Effector CD4-positive, alpha-beta T cell (primary cell): ENCODE measurements at places on chromosomes 2 and 18.

DNA sequence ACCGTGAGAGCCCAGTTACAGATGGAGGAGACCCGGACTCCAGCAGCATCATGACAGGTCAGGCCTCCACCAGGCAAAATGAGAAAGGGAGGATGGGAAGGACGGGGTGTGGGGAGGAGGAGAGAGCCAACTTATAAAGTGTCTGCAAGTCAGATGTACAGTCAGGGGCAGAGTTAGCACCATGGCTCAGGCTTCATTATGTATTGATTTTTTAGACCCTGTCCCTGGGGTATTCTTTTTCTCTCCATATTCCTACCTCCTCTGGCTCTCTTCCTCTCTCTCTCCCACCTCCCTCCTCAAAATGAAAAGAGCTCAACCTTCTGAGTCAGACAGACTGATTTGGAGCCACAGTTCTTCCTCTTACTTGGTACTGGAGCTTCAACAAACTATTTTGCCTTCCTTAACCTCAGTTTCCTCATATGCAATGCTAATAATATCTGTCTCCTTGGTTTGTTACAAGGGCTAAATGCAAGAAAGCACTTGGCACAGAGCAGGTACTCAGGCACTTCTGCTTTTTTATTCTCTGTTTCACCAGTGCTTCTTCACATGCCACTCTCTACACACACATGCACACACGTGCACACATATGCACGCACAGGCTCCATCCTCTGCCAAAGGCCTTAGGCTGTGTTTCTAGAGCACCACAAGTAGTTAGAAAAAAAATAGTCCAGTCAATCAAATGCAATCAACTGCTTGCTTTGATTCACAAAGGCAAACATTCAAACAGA, 92.3 kb upstream of the PKDCC start:
- no peak for DNase-seq

GRCh38 chr18:40469851-40470250, 1485.2 kb upstream of the PIK3C3 start:
- no peak for DNase-seq

GRCh38 chr2:102764083-102764482, 2.3 kb downstream of the TMEM182 start:
- no peak for DNase-seq

- no peak for DNase-seq
These were observed 235.4 kb downstream of the CELF4 start for GRCh38 chr18:37330173-37330572.

- DNase-seq: no peak
These were observed 22.5 kb upstream of the REL start for GRCh38 chr2:60858897-60859311.

- no peak for DNase-seq
These were observed 10.4 kb downstream of the PELI1 start for GRCh38 chr2:64133828-64134227.

- no peak for DNase-seq
These were observed 166.8 kb downstream of the CAMKMT start for GRCh38 chr2:44528595-44528994.

DNA sequence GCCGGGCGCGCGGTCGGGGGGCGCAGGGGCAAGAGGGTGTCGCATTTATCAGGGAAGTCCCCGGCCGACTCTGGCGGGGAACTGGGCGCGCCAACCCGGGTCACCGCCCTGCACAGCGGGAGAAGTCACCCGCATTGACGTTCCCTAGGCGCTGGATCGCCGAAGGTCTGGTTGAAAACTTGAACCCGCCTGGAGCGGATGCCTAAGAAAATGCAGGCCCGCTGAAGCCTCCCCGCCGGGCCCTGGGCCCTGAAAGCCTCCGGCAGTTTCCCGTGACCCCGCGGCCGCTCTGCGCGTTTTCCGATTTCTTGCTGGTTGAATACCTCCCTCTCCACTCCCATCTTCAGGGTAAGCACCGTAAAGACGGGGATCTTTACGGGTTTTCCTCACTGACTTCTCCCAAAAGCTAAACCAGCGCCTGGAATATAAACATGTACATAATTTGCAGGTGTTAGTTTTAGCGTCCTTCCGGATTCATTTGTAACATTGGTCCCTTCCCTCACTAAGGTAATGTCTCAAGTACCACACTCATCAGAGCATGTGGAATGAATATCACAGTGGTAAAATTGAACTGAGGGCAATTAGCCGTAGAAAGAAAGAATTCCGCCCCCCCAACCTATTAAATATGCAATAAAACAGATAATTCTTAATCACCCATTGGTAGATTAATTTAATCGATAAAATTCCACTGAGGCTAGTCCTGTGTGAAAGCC, 675 bp upstream of the SPIRE1 start:
- DNase-seq: peak; percentile 8

GRCh38 chr2:25079050-25079635, 37.3 kb downstream of the EFR3B start:
- no peak for DNase-seq

- no peak for DNase-seq
These were observed 55.3 kb downstream of the ARHGEF4 start for GRCh38 chr2:130891966-130892365.

DNA sequence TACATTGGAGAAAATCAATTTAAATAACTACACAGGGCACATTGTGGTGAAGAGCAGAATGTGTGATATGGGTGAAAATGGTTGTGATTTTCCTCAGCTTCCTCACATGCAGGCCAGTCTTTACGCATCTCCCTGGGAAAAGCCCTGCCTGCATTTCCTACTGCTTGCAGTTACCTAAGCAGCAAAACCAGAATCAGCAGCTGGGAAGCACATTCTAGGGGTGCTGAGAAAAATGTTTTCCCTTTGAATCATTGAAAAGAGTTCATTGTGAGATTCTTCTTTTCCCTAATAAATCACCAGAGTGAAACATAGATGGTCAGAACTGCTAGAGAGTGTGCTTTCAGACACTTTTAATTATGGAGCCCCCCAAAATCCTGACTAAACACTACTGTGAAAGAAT, 656.0 kb downstream of the TDRD15 start:
- DNase-seq: no peak

DNA sequence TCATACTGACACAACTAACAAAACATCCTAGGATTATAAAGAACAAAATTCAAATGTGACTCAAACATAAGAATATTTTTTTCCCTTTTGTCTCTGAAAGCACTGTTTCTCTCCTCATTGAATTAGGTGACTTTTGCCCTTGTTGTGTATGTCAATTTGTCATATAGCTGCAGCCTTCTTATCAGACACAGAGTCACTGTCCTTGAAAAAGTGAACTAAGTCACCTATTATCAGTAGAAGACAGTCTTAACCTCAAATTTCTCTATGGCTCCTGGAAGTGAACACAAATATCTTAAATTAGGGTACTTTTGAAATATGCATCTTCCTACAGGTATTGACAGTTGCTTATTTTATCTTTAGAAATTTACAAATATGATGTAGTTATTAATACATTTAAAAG, 360.6 kb downstream of the NBAS start:
- DNase-seq: no peak

DNA sequence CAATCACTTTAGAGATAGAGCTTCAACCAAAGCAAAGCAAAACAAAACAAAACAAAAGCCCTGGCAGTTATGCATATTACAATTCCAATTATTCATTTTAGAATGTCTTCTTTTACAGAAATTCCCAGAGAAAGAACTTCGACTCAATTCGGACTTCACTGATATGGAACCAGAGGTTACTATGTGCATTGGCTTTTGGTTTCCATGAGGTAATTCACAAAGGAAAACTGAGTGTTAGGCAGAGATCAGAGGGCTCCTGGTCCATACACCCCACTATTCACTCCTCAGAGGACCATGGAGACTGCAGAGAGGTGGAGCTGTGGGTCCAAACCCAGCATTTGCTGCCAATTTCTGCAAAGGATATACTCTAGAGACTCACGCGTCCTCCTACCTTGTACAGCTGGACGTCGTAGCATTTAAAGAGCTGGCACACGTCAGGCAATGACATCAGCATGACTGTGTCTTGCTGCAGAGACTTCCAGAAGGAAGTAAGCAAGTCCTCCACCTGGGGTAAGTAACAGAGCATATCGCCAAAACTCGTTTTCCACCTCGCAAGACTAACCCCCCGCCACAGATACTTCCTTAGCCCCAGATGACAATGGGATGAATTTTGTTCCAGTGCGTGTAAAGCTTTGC, 31.3 kb upstream of the CREG2 start:
- no peak for DNase-seq

DNA sequence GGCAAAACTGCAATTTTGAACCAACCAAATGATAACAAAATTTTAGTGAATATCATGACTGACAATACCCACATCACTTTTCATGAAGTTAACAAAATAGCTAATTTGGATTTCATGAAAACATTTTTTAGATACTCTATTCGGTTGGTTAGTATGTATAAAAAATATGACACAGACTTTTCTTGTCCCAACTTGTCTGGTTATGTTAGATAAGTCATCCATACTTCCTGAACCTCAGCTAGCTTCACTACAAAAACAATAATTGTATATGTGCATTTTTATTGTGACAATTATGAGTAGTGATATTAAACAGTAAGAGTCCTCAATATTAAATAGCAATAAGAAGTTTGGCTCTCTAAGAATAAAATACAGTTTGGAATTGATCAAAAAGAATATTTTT, 408.1 kb upstream of the DSEL start:
- no peak for DNase-seq

GRCh38 chr2:179856205-179856604, 5.2 kb downstream of the ZNF385B start:
- DNase-seq: no peak

- no peak for DNase-seq
These were observed 31.0 kb upstream of the TNS1 start for GRCh38 chr2:218033590-218034496.

- DNase-seq: no peak
These were observed 157.6 kb upstream of the NDUFV2 start for GRCh38 chr18:8944871-8945245.

DNA sequence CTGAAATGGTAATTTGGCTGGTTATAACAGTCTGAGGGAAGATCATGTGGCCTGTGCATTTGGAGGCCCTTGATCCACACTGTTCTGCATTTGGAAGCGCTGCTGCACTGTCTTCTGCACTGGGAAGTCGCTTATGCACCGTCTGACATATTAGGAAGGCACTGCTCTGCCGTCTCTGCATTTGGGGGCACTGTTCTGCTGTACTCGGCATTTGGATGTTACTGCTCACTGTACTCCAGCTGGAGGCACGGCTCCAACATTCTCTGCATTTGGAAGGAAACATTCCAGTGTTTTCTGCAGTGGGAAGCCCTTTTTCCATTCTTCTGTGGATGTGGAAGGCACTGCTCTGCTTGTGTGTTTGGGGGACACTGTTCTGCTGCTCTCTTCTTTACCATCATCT, 9.6 kb upstream of the PROM2 start:
- no peak for DNase-seq

DNA sequence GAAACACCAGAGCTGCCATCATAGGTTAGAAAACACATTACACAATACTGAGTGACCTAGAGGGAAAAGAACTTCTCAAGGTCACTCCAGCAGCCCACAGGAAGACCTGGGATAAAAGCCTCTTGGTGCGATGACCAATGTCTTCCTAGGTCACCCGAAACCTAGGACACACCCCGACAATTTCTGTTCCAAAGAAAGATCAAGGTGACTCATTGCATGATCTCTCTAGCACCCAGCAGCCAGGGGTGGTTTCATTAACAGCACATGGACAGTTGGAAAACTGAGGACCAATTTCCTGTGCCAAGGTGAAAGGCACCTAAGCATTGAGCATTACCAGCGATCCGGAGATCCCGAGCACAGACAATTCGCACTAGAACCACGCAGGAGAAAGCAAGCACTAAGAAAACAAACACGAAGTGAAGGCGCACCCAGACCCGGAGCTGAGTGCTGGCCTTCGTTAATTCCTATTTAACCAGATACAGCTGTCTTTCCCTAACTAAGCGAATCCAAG, 1.5 kb downstream of the CACNB4 start:
- no peak for DNase-seq

DNA sequence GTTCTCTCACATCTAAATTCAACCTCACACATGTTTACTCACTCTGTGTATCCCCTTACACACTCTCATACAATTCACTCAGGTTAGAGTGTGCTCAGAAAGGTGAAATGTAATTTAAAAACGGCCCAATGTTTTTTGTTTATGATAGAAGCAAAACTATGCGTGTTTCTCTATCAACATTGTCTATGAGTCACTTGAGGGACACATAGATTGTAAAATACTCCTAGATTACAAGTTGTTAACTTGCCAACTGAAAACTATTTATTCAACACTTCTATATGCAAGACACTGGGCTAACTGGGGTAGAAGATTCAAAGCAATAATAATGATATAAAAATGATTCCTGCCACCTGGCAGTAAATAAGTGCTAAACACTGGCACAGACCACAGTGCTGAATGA, 24.6 kb downstream of the CCDC195 start:
- DNase-seq: no peak

DNA sequence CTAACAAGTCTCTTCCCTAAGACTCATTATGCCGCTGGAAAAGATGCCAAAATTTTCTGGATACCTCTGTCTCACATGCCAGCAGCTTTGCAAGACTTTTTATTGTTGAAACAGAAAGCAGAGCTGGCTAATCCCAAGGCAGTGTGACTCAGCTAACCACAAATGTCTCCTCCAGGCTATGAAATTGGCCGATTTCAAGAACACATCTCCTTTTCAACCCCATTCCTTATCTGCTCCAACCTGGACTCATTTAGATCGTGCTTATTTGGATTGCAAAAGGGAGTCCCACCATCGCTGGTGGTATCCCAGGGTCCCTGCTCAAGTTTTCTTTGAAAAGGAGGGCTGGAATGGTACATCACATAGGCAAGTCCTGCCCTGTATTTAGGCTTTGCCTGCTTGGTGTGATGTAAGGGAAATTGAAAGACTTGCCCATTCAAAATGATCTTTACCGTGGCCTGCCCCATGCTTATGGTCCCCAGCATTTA, 26.3 kb downstream of the DHRS9 start:
- no peak for DNase-seq

DNA sequence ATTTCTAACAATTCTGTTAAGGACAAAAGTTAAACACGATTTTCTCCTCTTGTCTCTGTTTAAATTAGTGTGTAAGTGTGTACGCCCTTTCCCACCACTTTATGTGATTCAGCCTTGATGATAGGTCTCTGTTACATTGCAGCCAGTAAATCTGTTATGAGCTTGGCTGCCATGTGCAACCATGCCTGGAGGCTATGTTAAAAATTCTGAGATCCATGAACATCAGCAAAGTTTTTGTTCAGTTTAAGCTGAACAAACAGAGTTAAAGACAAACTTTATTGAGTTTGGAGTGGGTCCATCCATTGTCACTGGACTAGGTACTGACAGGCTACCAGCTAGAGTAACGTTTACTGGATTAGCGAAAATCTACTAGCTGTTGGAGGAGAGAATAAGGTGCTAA, 110.4 kb downstream of the NCKAP5 start:
- DNase-seq: no peak

- DNase-seq: no peak
These were observed 76.8 kb downstream of the POLR1A start for GRCh38 chr2:86028766-86029381.

DNA sequence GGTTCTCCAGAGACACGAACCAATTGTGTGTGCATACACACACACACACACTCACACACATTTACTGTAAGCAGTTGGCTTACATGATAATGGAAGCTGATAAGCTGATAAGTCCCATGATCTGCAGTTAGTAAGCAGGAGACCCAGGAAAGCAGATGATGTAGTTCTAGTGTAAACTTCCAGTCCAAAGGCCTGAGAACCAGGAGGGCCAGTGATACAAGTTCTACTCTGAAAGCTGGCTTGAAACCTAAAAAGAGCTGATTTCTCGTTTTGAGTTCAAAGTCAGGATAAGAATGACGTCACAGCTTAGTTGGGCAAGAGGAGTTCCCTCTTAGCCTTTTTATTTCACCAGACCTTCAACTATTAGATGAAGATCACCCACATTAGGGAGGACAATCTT, 558.8 kb upstream of the PIK3C3 start:
- no peak for DNase-seq
